ENCODE measurements at places on chromosomes 13 and 19.

DNA sequence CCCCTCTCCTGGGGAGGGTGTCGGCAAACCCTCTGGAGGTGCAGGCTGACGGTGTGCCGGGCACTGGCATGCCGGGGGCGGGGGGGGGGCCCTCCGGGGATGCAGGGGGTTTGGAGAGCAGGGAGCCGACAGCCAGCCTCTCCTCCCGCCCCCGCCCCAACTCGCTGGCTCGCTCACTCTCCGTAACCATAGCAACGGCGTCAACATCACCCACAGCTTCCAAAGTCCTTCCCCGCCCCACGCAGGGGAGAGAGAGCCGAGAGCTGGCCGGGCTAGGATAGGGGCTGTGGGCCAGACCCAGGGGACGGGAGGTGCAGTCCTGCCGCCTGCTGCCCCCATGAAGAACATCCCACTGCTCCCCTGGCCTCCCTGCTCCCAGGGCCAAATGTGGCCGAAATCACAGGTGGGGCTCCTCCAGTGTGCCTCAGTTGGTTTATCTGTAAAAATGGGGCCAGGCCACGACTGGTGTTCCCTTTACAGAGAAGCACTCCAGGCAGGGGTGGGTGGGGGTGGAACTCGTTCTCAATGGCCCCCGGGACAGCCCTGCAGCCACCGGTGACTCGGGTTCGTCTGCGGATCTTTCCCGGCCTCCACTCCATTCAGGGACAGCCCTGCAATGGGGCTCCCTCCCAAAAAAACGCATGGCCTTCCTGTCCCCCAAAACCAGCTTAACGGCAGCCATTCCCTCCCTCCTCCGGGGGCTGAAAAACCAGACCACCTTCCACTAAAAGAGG lies 3.2 kb downstream of the KLF16 start:
- no peak for DNase-seq

DNA sequence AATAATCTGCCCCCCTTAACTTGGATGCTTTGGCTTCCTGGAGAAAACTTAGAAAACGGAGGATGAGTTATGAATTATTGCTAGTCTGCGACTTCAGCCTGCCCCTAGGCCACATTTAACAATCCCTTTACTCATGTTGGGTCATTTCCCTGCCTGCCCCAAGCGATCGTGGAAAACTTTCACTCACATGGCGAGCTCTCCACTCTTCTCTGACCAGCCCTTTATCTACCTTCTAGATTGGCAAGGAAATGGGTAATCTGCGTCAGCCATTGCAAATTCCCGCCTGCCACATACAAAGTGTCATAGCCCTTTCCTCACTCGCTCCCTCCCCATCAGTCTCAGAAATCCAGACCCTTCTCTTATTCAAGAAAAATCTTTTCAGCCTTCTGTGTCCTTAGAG lies 154.3 kb upstream of the IRS2 start:
- no peak for DNase-seq

DNA sequence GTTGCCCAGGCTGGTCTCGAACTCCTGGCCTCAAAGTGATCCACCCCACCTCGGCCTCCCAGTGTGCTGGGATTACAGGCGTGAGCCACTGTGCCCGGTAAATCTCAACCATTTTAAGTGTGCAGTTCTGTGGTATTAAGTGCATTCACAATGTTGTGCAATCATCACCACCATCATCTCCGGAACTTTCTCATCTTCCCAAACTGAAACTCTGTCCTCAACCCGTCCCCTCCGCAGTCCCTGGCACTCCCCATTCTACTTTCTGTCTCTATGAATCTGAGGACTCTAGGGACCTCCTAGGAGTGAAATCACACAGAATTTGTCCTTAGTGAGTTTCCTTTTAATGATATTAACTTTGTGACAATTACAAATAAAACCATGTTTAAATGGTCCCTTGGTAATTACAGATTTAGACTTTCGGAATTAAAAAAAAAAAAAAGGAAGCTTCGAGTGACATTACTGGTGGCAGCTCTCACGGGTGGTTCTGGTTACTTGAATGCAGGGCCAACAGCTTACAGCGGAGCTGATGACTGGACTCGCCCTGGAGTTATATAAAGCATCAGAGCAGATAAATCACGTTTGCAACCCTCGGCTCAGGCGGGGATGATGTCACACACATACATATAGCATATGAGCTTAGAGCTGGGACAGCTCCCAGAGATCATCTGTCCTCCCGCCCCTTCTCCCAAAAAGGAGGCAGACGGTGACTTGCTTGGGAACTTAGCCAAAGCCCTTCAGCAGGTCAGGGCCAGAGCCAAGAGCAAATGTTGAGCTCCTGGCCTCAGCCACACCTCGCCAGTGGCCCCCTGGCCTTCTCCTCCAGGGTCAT lies 89.8 kb downstream of the ZNF557 start:
- no peak for DNase-seq

GRCh38 chr19:17235971-17236777 lies 9.5 kb downstream of the NR2F6 start:
- DNase-seq, result no peak

DNA sequence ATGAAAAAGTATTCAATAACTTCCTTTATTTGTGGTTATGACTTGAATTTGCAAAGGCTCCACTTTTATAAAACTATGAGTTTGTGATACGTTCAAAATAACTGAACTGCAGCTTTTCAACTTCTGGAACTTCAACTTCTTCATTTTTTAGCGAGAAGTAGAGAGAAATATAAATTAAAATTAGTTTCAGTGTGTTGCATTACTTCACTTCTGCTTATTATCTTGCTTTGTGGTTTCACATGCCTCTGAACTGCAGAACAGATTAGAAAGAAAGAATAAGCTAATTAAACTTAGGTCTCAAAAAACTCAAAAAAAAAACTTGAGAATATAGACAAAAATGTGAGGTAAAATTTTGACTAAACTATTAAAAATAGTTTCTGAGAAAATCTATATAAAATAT lies 1073.4 kb downstream of the PCDH17 start:
- no peak for DNase-seq

DNA sequence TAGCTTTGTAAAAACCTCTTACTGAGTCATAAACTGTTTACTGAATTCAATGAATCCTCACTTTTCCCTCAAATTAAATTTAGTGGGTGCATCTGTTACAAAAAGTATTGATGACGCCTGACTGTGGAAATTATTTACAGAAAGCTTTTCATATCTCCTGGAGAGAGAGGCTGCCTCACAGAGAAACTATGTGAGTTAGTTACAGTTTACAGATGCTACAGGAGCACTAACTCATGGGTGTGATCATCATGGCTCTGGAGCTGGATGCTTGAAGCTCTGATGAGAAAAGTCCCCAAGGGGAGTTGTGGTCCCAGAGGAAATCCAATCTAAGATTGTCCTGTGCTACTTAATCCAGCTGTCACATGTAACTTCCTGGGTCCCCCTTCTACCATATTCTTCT lies 590.8 kb downstream of the LMO7 start:
- no peak for DNase-seq

GRCh38 chr19:11813703-11814028 lies 407 bp upstream of the ZNF440 start:
- peak; percentile 66 for DNase-seq

DNA sequence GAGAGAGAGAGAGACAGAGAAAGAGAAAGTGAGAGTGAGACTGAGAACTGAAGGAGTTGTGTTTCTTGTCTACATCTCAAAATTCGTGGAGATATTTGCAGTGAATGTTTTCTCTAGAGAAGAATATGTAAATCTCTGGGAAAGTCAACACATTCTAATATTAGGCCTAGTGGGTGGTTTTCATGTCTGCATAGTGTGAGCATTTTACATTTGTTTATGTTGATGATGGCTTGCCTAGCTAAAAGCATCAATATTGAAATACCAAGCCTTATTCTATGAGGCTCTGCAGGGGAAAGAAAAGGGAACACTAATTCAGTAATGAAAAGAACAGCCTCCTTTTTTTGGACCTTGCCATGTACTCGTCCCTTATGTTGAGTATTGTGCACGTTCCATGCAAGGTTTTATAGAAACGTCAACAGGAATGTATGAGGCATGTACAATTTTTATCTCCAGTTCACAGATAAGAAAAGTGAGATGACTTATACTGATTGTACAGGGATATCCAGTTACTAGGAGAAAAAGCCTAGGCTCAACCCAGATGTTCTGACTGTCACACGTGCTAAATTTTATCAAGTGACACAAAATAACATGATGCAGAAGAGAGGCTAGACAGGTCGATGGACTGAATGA lies 1288.9 kb upstream of the SLC10A2 start:
- no peak for DNase-seq

DNA sequence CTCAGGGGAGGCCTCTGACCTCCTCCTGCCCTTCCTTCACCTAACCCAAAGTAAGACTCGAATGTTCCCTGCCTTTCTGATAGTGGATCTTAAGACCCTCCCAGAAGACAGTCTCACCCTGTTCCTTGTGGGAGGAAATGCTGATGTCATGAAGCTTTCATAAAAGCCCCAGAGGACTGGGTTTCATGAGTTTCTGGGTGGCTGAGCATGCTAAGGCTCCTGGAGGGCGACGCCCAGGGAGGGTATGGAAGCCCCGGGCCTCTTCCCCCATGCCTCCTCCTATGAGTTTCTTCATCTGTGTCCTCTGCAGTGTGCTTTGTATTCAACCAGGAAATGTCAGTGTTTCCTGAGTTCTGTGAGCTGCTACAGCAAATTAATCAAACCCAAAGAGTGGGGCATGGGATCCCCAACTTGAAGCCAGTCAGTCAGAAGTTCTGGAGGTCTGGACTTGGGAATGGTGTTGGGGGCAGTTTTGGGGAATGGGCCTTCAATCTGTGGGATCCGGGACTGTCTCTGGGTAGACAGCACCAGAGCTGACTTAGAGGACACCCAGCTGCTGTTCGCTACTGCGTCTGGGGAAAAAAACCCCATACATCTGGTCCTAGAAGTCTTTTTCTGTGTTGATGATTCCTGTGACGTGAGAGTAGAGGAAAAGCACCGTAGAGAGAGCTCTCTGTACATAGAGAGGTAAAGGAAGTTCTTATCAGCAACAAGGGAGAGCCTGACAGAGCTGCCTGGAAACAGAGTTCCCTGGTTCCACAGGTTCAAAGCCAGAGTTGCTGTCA lies 2.0 kb upstream of the LILRB2 start:
- no peak for DNase-seq

DNA sequence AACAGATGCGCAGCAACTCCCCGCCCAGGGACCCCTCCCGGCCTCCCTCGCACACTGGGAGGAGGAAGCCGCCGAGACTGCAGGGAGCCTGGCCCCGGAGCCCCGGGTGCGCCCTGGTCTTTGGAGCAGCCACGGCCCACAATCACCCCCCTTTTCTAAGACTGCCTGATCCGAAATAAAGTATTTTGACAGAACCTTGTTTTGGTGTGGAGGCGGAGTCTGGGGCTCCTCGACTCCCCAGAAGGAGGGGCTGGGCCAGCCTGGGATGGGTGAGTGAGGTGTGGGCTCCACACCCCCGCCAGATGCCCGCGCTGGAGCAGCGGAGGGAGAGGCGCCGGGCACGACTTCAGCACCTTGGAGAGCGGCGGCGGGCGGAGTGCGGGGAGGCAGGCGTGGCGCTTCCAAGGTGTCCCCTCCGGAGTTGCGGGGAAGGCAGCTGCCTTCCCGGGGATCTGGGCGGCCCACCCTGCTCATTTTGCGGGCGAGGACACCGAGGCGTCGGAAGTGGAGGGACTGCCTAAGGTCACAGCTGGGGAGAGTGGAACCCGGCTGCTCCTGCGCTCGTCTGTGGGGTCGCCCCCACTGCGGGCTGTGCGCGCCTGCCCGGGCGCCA lies 9.4 kb downstream of the SIRT6 start:
- no peak for DNase-seq

- DNase-seq, result no peak
Observed at GRCh38 chr19:53894707-53895106, 12.7 kb downstream of the PRKCG start.

DNA sequence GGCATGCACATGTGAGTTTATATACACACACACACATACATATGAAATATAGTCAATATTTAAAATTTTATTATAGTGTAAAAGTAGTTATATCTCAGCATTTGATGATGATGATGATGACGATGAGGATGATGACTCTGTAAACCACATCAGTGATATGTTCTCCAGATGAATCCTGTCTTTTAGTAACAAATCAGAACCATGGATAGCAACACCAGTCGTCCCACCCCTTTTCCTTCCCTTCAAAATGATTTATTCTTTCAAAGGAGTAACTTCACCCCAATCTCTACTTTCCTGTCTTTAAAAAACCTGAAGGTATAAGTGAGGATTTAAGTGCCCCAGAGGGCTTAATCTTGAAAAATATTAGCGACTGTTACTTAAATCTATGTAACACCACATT lies 74.1 kb downstream of the DCLK1 start:
- no peak for DNase-seq

DNA sequence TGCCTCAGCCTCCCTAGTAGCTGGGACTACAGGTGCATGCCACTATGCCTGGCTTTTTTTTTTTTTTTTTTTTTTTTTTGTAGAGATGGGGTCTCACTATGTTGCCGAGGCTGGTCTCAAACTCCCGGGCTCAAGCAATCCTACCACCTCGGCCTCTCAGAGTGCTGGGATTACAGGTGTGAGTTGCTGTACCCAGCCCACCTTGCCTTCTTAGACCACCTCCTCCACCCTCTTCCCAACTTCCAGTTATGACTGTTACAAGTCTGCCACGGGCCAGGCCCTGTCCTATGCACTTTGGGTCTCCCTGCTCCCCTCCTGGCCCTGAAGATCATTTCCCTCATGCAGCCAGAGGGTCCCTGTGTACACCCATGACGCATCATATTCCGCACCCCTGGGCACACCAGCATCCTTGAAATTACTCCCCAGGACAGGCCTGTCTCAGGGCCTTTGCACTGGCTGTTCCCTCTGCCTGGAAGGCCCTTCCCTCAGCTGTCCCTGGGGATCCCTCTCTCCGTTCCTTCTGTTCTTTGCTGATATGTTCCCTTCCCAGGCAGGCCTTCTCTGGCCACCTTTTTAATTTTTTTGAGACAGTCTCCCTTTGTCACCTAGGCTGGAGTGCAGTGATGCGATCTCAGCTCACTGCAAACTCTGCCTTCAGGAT lies 3.0 kb downstream of the LGALS4 start:
- no peak for DNase-seq

DNA sequence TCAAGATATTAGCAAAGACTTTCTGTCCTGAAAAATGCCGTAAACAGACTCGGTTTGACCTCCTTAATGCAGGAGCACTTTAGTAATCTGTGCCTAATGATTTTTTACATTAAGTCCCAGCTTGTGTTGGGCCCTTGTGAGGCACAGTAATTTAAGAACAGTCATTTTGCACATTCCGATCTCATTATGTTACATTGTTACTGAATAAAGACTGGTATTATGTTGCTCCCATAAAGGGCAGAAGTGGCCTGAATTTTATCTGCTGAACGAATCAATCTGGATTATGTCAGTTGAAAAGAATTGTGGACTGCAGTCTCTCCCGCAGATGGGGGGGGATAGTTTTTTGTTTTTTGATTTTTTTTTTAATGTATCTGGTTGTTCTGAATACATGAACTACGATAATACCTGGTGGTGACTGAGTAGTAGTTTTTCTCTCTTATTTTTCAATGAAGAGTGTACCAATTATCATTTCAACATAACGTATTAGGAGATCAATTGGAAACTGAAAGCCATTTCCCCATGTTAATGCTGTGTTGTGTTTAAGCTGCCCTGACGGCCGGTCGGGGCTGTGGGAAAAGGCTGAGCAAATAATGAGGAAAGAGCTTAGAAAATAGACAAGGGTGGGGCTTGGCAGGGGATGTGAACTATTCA lies 290.2 kb downstream of the ZNF536 start:
- no peak for DNase-seq

GRCh38 chr19:55474269-55475265 lies 1.9 kb upstream of the ZNF628 start:
- no peak for DNase-seq
